ENCODE measurements at places on chromosomes 1 and 21.

DNA sequence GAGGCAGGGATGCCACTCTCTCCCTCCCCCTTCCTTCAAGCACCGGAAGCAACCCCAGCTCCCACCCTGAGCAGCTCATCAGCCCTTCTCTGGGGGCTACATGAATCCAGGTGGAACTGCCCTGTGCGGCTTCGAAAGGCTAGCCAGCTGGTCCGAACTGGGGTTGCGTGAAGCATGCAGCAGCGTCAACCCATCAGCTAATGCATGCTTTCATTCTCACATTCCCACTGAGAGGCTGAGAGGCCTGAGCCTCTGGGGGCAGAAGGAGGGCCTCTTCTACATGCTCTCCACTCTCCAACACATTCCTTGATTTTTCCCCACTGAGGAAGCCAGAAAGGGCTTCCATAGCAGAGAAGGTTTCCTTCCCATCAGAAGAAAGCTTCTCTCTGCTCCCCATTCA is 5.6 kb downstream of the RXRG start:
- H3K36me3 ChIP-seq: no peaks in the 10 kb centered on the region
- no peak overlapping the region for H3K4me3 ChIP-seq
- H3K27me3 ChIP-seq: peaks cover 31% of the 10 kb centered on the region
- DNase-seq: no peak
- H3K4me1 ChIP-seq: peaks cover 3% of the 10 kb centered on the region

DNA sequence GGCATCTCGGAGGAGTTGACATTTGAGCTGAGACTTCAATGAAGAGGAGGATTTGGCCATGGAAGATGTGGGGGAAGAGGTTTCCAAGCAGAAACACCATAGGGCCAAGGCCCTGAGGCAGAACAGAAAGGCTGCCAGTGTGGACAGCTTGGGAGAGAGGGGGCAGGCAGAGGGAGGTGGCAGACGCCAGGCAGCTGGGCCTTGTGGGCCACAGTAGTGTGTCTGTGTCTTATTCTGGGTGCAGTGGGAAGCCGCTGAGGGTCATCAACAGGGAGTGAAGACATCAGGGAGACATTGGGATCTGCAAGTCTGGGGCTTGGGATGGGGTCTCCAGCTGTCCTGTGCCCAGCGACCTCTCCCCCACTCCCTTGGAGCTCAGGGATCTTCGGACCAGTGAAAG is 96.8 kb downstream of the LACTBL1 start:
- no peaks in the 10 kb centered on the region for H3K27me3 ChIP-seq
- DNase-seq: no peak
- no peaks in the 10 kb centered on the region for H3K4me1 ChIP-seq
- no peaks in the 10 kb centered on the region for H3K36me3 ChIP-seq

- no peak overlapping the region for H3K27ac ChIP-seq
- peaks cover 5% of the 10 kb centered on the region for H3K27me3 ChIP-seq
- H3K4me3 ChIP-seq: no peak overlapping the region
These were observed 6.7 kb upstream of the PTPN14 start for GRCh38 chr1:214557952-214558735.

- peaks cover 6% of the 10 kb centered on the region for H3K36me3 ChIP-seq
- peaks cover 46% of the 10 kb centered on the region for H3K4me1 ChIP-seq
- no peak for DNase-seq
- peak overlapping the region; percentile 41 for H3K4me3 ChIP-seq
These were observed 52.6 kb downstream of the RUNX1 start for GRCh38 chr21:34996304-34997101.

- H3K4me3 ChIP-seq: no peak overlapping the region
- H3K27me3 ChIP-seq: no peaks in the 10 kb centered on the region
- no peaks in the 10 kb centered on the region for H3K36me3 ChIP-seq
- H3K4me1 ChIP-seq: no peaks in the 10 kb centered on the region
- H3K27ac ChIP-seq: no peak overlapping the region
These were observed 344.4 kb downstream of the KCTD3 start for GRCh38 chr1:215911406-215911968.

DNA sequence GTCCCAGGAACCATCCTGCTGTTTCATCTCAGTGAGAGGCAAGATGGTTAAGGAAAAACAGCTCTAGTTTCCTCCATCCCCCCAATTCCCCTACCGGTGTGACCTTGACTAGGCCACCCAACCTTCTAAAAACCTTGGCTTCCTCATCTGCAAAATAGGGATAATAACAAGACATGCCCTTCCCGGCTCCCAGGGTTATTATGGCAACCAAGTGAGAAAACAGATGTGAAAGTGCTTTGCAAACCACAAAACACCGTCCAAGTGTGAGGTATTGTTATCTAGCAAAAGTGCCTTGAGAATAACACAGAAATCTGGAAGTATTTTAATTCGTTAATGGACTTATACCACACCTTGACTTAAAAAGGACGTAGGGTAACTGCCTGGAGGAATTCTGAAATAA is 62.7 kb downstream of the ITPKB start:
- no peaks in the 10 kb centered on the region for H3K27me3 ChIP-seq
- H3K4me3 ChIP-seq: peak overlapping the region; percentile 81
- no peak for DNase-seq
- H3K36me3 ChIP-seq: peaks cover 13% of the 10 kb centered on the region
- peaks cover 97% of the 10 kb centered on the region for H3K4me1 ChIP-seq
- peak overlapping the region; percentile 94 for H3K27ac ChIP-seq

DNA sequence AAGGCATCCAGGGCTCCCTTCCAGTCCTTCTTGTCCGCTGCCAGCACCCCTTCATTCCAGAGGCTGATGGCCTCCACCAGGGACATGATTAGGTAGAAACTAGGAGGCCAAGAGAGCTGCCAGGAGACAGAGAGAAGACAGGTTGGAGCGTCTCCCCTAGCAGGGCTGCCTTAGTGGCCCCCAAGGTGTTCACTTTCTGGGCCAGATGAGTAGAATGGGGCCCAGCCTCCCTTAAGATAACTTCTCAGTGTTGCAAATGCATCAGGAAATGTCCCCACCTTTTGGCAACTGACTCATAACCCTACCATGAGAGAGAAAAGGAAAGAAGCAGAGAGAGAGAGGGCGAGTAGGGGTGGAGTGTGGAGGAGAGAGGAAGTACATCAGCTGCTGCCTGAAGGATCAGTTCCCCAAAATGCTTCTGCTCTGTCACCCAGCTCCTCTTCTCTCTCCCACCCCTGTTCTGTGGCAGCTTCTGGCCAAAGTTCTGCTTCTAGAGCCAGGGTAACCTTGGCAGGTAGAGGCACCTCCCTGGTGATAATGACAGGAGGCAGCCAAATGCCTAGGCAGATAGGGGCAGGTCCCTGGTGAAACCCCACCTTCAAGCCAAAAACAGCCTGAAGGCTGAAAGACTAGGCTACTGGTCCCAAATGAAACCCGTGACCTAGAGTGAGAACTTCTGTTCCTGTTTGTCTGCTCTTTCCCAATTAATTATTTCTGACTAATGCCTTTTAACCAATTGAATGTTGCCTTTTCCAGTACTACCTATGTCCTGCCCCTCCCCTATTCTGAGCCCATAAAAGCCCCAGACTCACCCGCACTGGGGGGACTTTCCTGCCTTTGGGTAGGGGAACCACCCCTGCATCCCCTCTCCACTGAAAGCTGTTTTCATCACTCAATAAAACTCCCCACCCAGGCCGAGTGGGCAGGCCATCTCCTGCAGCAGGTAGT is at the start of gene NCF2:
Gene NCF2, minus strand, starts transcription at position 216 of the 948 bp plus-strand sequence. Its CDS starts 130 bp downstream, at position 86.
- no peaks in the 10 kb centered on the region for H3K36me3 ChIP-seq
- H3K27me3 ChIP-seq: no peaks in the 10 kb centered on the region
- H3K4me1 ChIP-seq: peaks cover 21% of the 10 kb centered on the region
- H3K4me3 ChIP-seq: peak within 1 kb of the TSS; percentile 37

DNA sequence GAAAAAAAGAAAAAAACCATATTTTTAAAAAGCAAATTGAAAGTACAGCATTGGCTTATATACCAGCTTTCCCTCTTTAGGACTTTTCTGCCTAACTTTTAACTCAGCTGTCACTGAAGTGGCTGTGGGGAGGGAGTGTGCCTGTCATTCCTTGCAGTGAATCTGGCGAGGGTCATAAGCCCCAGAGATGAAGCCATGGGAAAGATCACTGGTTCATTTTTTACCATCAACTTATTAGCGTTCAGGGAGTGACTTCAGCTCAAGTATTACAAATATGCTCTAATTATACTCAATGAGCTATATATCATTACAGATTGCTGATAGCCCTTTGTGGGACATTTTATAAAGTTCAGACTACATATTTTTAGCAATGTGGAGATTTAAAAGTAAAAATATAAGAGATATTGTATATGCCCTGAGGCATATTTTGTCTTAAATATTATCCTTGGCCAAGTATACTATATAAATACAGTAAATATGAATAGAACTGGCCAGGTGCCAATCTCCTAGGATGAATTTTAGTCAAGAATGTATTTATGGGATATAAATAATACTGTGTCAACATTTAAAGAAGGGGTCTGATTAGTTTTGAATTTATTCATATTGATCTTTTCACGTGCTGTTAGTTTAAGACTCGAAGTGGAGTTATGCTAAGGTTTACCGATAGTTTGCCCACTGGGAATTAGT is 4.4 kb downstream of the TGFB2 start:
- no peak for DNase-seq
- no peak overlapping the region for H3K4me3 ChIP-seq
- H3K36me3 ChIP-seq: no peaks in the 10 kb centered on the region
- peaks cover 26% of the 10 kb centered on the region for H3K27me3 ChIP-seq

- H3K27me3 ChIP-seq: no peaks in the 10 kb centered on the region
- H3K4me3 ChIP-seq: no peak overlapping the region
- H3K4me1 ChIP-seq: no peaks in the 10 kb centered on the region
- H3K36me3 ChIP-seq: no peaks in the 10 kb centered on the region
- no peak for DNase-seq
These were observed 123.4 kb downstream of the CRYAA start for GRCh38 chr21:43292041-43292865.

DNA sequence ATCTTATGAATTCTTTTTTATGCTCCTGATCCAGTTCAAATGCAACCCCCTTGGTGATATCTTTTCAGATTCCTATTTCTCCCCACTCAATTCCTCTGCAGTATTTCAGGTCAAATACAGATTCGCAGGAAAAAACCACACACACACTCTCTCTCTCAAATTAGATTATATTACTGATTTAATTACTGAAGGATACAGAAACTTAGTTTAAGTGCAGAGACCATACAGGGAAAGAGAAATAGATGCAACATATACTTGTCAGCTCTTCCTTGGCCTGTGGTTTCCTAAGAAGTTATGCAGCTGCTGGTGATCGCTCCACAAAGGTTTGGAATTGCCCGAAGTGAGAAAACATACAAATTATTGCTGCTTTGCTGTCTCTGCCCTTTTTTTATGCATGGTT is 400.9 kb downstream of the AGBL4 start:
- no peak for DNase-seq
- H3K4me1 ChIP-seq: no peaks in the 10 kb centered on the region
- no peak overlapping the region for H3K27ac ChIP-seq
- no peaks in the 10 kb centered on the region for H3K36me3 ChIP-seq
- no peak overlapping the region for H3K4me3 ChIP-seq

- H3K36me3 ChIP-seq: peaks cover 3% of the 10 kb centered on the region
- no peak for DNase-seq
- no peak overlapping the region for H3K27ac ChIP-seq
- no peaks in the 10 kb centered on the region for H3K27me3 ChIP-seq
These were observed 171.9 kb downstream of the SMYD3 start for GRCh38 chr1:246335151-246335550.

- no peak overlapping the region for H3K27ac ChIP-seq
- H3K27me3 ChIP-seq: no peaks in the 10 kb centered on the region
- H3K4me1 ChIP-seq: no peaks in the 10 kb centered on the region
- no peak overlapping the region for H3K4me3 ChIP-seq
- H3K36me3 ChIP-seq: no peaks in the 10 kb centered on the region
These were observed 253.8 kb downstream of the PCP4 start for GRCh38 chr21:40120940-40121575.

GRCh38 chr1:165933446-165934170 is 106.2 kb downstream of the UCK2 start:
- no peak overlapping the region for H3K4me3 ChIP-seq
- no peaks in the 10 kb centered on the region for H3K36me3 ChIP-seq
- H3K4me1 ChIP-seq: no peaks in the 10 kb centered on the region
- no peak overlapping the region for H3K27ac ChIP-seq
- DNase-seq: no peak
- H3K27me3 ChIP-seq: no peaks in the 10 kb centered on the region

- H3K27ac ChIP-seq: no peak overlapping the region
- no peaks in the 10 kb centered on the region for H3K36me3 ChIP-seq
- peaks cover 10% of the 10 kb centered on the region for H3K27me3 ChIP-seq
- DNase-seq: no peak
These were observed 41.3 kb upstream of the PLA2G5 start for GRCh38 chr1:20028726-20029125.

GRCh38 chr1:225763716-225764548 is 13.7 kb upstream of the SRP9 start:
- H3K27me3 ChIP-seq: no peaks in the 10 kb centered on the region
- no peaks in the 10 kb centered on the region for H3K36me3 ChIP-seq
- no peak overlapping the region for H3K27ac ChIP-seq

DNA sequence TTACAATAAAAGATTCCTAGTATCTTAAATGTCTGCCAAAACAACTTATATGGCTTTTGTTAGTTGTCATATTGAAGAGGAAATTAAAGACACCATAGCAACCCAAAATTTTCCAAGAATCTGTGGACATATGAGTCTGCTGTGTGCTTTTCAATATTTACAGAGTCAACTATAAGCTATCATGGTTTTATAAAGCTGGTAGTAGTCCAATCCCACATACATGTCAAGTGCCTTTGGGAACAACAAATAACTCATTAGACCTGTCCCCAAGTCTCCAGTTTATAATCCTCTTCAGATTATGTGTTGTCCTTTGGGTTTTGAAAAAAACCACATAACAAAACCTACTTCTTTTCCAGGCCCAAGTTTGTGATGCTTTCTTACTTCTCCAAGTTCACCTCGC is 293.8 kb upstream of the USP25 start:
- H3K36me3 ChIP-seq: no peaks in the 10 kb centered on the region
- no peak overlapping the region for H3K4me3 ChIP-seq
- no peaks in the 10 kb centered on the region for H3K27me3 ChIP-seq
- no peaks in the 10 kb centered on the region for H3K4me1 ChIP-seq
- no peak overlapping the region for H3K27ac ChIP-seq

- no peak overlapping the region for H3K4me3 ChIP-seq
- H3K4me1 ChIP-seq: peaks cover 11% of the 10 kb centered on the region
- H3K36me3 ChIP-seq: no peaks in the 10 kb centered on the region
- peaks cover 25% of the 10 kb centered on the region for H3K27me3 ChIP-seq
These were observed 66.6 kb upstream of the LAPTM5 start for GRCh38 chr1:30823969-30824735.

DNA sequence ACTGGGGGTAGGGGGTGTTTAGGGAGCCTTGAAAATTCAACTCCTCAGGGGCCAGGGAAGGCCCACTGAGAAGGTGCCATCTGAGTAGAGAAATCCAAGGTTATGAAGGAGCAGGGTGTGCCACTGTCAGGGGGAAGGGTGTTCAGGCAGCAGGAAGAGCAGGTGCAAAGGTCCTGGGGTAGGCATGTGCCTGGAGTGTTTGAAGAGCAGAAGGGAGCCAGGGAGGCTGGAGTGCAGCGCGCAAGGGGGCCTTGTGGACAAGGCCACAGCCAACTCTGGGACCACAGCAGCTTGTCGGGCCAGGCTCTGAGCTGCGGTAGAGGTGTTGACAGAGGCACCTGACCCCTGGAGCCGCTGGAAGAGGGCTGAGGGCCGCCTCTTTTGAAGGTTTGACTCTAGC is 19.3 kb downstream of the ACTL8 start:
- no peaks in the 10 kb centered on the region for H3K36me3 ChIP-seq
- no peak overlapping the region for H3K4me3 ChIP-seq
- H3K4me1 ChIP-seq: no peaks in the 10 kb centered on the region

- no peak overlapping the region for H3K4me3 ChIP-seq
- H3K36me3 ChIP-seq: no peaks in the 10 kb centered on the region
- DNase-seq: no peak
- no peaks in the 10 kb centered on the region for H3K27me3 ChIP-seq
- H3K27ac ChIP-seq: no peak overlapping the region
These were observed 63.6 kb downstream of the DNM3 start for GRCh38 chr1:171904778-171905450.

All from CD4-positive, CD25-positive, alpha-beta regulatory T cell (primary cell).